ENCODE measurements at places on chromosomes 2 and 18. TPM values are rescaled to one million over a fixed set of nuclear protein-coding genes. Genes with fewer than 3 reads are reported as not detected.
A peak's percentile ranks its signal among the peaks of the same experiment; 100 is the strongest.

DNA sequence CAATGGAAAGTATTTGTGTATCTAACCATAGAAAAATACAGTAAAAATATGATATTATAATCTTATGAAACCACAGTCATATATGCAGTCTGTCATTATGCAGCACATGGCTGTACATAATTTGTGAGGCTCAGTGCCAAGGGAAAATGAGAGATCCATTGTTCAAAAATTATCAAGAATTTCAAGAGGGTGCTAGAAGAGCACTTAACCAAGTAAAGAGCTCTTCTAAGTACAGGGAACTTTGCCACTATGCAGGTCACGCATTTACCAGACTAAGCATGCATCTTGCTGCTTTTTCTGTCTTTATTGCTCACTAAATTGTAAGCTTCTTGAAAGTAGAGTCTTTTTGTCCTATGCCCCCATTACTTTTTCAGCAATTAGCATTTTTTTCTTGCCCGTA lies 438.0 kb downstream of the LRP1B start:
- no peak for DNase-seq

GRCh38 chr18:42425025-42425424 lies 470.0 kb downstream of the PIK3C3 start:
- no peak for DNase-seq

- DNase-seq = no peak
Observed at GRCh38 chr2:22992441-22992840, 392.5 kb upstream of the KLHL29 start.

- DNase-seq = no peak
Observed at GRCh38 chr2:29215739-29216608, 100.8 kb downstream of the CLIP4 start.

- DNase-seq = peak; percentile 3
Observed at GRCh38 chr2:139721411-139721995, 941.3 kb upstream of the NXPH2 start.

DNA sequence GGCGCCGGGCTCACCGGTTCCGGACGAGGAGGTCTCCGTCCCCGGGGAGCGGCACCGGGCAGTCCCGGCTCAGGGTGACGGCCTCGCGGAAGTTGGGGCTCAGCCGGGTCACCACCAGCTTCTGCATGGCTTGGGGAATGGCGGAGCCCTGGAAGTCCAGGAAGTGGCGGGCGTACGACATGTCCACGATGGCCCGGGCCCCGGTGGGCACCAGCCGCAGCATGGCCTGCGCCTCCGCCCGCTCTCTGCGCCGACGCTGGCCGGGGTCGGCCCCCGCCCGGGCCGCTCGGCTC lies 157 bp downstream of the PTGR3 start:
- DNase-seq = peak; percentile 45

GRCh38 chr2:86498468-86499260 lies 57.5 kb downstream of the KDM3A start:
- DNase-seq = no peak

DNA sequence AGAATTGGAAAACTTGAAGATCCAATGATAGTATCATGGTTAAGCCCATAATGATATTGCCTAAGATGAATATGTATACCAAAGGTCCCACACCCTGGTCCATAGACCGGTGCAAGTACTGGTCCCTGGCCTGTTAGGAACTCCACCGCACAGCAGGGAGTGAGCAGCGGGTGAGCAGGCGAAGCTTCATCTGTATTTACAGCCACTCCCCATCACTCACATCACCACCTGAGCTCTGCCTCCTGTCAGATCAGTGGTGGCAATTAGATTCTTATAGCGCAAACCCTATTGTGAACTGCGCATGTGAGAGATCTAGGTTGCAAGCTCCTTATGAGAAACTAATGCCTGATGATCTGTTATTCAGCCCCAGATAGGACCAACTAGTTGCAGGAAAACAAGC lies 402.4 kb downstream of the EPHA4 start:
- no peak for DNase-seq

GRCh38 chr18:48049757-48050156 lies 119.3 kb upstream of the SMAD2 start:
- no peak for DNase-seq

GRCh38 chr2:228367356-228367755 lies 185.9 kb upstream of the SPHKAP start:
- no peak for DNase-seq

- no peak for DNase-seq
Observed at GRCh38 chr2:235115521-235115920, 163.7 kb downstream of the SH3BP4 start.

GRCh38 chr2:241323778-241324177 lies 8.1 kb downstream of the SEPTIN2 start:
- DNase-seq = no peak

DNA sequence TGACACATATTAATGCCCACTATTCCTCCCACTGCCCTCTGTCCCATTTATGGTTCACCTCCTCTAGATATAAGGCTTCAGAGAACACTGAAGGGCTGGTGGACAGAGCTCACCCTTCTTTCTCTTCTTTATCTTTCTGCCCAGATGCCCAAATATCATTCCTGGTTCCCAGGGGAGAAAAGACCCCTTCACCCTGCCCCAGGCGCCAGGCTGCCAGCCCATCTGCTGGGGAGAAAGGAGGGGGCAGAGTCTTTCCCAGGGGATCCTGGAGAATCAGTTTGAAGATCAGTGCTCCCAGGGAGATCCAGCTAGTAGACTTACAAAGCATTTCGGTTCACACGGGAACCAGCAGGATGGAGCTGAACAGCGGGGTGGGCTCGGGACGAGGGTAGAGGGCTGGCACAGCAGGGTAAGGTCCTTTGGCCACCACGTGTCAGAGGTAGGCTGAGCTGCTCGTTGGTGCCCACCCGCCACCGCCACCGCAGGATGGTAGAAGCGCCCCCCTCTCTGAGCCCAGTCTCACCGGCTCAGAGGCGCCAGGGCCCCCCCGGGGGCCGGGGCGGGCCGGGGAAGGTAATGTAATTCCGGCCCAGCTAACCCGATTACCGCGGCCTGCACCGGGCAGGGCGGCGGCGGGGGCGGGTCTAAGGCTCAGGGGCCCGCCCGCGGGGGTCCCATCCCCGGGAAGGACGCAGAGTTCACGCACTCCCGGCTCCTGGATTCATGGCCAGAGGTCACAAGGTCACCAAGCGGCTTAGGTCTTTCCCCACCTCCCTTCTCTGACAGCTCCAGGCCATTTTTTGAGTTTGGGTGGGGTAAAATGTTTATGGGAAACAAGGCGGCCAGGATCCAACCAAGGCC lies 1.3 kb upstream of the TLX2 start:
- peak; percentile 43 for DNase-seq

- no peak for DNase-seq
Observed at GRCh38 chr18:23626451-23627279, 36.0 kb downstream of the ANKRD29 start.

DNA sequence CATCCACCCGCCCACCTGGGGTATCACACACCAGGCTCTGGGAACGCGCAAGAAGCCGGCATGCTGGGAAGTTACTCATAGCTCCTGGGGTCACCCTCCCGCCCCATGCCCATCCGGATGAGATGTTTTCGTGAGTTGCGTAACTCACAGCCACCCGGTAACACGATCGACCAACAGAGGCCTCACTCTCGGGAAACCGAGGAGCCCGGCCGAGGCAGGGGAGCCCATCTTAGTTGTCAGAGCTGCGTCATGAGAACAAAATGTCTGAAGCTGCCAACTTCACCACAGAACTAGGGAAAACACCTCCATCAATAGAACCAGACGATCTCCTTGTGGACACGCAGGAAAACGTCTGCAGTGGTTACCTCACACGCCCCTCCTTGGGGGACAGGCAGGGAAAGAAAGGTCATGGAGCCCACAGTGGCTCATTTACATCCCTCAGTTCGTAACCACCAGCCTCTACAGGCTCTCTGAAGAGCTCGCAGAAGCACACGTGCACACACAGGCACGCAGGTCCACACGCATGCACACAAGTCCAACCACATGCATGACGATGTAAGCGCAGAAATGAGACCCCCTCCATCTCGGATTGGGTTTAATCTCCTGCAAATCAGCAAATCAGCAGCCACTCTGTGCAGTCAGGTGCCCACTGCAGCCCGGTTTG lies 26.2 kb downstream of the ADI1 start:
- no peak for DNase-seq

- DNase-seq = peak; percentile 66
Observed at GRCh38 chr2:237235383-237236095, 149.8 kb downstream of the COPS8 start.

DNA sequence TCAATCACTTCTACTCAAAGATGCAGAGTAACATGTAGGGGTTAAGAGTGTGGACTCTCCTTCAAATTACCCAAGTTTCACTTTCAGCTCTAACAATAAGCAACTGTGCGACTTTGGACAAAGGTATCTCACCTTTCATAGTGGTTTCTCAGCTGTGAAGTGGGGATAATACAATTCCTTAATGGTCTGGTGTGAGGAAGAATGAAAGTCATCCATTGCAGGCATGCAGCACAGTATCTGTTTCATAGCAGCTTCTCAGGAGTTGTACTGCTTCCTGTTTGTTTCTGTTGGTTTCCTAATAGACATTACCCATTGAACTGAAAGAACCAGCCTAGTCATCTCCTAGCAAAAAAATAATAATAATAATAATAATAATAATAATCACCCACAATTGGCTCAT lies 74.4 kb downstream of the DDX18 start:
- DNase-seq = no peak

DNA sequence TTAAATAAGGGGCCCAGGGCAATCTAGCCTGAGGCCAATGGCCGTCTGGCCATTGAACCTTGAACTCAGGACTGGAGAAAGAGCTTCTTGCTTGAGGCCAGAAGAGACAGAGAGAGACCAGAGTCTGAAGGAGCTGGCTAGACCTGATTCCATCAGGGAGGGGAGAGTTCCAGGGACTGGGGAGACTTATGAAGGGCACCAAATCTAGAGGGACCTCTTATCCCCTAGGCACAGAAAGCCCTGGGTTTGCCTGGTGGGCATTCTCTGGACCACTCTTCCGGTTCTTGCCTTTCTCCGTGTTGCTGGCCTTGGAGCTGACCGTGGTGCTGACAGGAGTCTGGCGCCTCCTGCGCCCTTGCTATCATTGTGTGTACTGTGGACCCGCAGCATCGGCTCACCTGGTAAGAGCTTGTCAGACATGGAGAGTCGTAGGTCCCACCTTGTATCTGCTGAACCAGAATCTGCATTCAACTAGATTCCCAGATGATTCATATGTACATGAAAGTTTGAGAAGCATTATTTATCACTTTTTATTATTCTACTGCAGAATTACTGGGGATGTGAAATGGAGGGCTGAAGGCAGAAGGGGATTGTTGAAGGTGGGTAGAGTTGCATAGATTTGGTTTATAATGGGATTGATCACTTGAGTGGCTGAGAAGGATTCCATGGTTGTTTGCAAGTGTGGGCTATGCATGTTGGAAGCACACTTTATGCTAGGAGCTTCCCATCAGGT lies 4.3 kb upstream of the TRPM8 start:
- peak; percentile 75 for DNase-seq

- DNase-seq = no peak
Observed at GRCh38 chr2:206442833-206443734, at the start of gene ADAM23. Gene ADAM23 (plus strand): TSS chr2:206443532. CDS start chr2:206443867, 335 bp downstream.

DNA sequence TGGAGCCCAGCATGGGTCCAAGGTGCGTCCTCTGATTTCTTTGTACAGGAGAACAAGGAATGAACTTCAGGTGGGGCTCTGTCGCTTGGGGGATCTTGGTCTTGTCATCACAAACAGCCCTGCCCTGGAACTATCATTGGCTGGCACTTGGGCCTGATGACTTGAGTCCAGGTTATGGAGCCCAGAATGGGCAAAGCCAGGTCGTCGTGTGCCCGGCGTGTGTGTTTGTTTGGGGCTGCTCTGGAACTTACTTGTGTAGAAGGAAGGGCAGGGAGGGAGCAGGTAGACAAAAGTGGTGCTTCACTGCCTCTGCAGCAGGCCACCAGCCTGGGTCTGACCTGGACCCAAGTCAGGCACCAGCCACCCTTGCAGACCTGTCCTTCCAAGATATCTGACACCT lies 306.3 kb upstream of the HS6ST1 start:
- DNase-seq = no peak

- no peak for DNase-seq
Observed at GRCh38 chr2:25453199-25453905, 111.6 kb upstream of the DNMT3A start.

DNA sequence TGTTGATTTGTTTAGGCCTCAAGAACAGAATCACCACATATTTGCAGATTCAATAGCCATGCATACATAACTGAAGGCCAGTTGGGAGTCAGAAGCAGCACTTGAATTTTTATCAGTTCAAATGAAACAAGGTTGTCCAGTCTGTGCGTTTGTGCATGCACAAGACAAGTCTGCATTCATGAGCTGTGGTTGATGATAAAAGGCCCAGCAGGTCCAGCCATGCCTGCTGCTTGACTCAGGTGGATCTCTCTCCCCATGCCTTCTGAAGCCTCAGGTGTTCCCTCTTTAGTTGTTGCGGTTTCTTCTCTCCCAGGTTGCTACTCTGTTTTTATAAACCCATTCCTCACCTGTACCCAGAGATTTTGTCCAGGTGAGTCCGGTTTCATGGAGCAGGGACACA lies 124.5 kb downstream of the CCDC102B start:
- no peak for DNase-seq

DNA sequence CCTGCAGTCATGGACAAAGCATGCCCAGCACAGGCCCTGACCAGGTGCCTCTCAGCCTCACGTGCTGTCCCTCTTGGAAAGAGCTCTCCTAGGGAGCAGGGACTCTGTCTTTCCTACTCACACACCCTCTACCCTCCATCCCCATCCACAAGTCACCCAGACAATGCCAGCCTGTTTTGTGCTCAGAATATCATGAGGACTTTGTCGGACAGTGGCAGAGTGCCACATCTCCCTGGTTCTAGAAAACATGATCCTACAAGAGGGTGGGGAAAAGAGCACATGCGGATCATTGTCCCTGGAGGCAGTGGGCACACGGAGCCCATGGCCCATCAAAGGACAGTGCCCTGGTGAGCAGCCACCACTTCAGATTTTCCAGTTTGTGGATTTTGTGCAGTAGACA lies 3.7 kb upstream of the MAL start:
- no peak for DNase-seq

GRCh38 chr18:31677592-31677991 lies 6.8 kb downstream of the B4GALT6 start:
- no peak for DNase-seq

- DNase-seq = no peak
Observed at GRCh38 chr18:12741351-12741750, 38.5 kb downstream of the PSMG2 start.

DNA sequence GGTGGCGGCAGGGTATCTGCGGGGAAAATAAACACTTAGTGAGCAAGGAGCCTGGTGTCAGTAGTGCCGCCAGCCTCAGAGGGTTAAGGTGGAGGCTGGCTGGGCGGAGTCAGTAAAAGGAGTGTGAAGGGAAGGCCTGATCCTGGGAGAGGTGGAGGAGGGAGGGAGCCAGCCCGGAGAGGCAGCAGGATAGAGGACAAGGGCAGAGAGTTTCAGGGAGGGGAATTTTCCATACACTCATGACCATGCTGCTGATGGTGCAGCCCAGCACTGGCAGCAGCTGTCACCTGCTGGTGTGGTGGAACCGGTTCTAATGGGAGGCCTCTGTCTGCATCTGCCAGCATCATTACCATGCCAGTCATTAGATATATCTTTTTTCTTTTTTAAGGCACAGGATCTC lies 2.0 kb upstream of the TEX44 start:
- DNase-seq = peak; percentile 64

GRCh38 chr2:105102001-105102400 lies 64.1 kb downstream of the MRPS9 start:
- no peak for DNase-seq

The SKA1 gene
- total RNA-seq = 3.3 TPM

The UGT1A3 gene
- 10.7 TPM for total RNA-seq

The NAT8 gene
- total RNA-seq = not detected

The SOWAHC gene
- total RNA-seq = 5.3 TPM

The TUBB6 gene
- 321 TPM for total RNA-seq

The NUP35 gene
- total RNA-seq = 59.5 TPM

The MC2R gene
- not detected for total RNA-seq

The MYO5B gene
- total RNA-seq = 224 TPM

The RTN4 gene
- total RNA-seq = 209 TPM

The REG1B gene
- total RNA-seq = not detected
